Calu3 (cell line): ENCODE measurements at places on chromosomes 3 and 15. TPM values are rescaled to one million over a fixed set of nuclear protein-coding genes. Genes with fewer than 3 reads are reported as not detected.

Gene CRABP1
- total RNA-seq: 0.51 TPM in 1 of 2 replicates, not detected in the other

GRCh38 chr3:45884368-45885201, 1.8 kb upstream of the CCR9 start:
- no peak for DNase-seq

DNA sequence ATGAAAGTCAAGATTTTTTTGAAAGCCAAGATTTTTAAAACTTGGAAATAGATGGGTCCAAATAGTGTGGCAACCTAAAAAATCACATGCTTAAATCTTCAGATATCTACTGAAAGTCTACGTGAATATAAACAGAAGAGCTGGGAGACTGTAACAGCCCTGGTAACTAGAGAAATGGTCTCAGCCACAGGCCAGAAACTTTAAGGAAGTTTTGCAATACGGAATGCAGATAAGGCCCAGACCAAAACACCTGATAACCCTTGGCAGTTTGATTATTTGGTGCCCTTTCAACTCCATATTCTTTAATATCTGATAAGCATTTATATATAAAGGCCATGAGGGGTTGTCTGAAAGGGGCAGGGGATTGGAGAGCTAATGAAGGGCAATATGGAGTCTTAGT, 537.3 kb upstream of the TGFBR2 start:
- no peak for DNase-seq

Gene BRK1
- 120 and 126 TPM in 2 replicates for total RNA-seq

Gene ZPLD1
- total RNA-seq: 0.64 and 1.2 TPM in 2 replicates

Gene EMC7
- 30.5 and 34.3 TPM in 2 replicates for total RNA-seq

- no peak for DNase-seq
Measured at GRCh38 chr15:58268746-58269267, 130.6 kb downstream of the AQP9 start.

Gene ACAD11
- 14.6 and 16.3 TPM in 2 replicates for total RNA-seq

DNA sequence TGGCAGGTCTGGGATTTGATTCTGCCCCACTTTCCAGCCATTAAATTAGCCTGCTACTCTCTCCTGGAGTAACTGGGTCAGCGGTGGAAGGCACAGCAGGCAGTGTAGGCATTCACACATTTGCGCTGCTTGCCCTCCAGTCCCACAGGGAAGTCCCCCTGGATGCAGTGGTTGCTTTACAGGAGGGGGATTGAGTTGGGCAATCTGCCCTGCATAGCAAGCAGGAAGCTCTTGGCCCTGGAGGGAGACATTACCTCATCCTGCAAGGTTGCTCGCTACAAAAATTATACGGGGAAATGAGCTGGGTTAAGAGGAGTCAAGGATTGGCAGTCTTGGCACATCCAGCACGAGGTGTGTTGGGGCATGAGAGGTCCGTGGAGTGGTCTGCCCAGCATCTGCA, 14.8 kb downstream of the MCM2 start:
- no peak for DNase-seq

DNA sequence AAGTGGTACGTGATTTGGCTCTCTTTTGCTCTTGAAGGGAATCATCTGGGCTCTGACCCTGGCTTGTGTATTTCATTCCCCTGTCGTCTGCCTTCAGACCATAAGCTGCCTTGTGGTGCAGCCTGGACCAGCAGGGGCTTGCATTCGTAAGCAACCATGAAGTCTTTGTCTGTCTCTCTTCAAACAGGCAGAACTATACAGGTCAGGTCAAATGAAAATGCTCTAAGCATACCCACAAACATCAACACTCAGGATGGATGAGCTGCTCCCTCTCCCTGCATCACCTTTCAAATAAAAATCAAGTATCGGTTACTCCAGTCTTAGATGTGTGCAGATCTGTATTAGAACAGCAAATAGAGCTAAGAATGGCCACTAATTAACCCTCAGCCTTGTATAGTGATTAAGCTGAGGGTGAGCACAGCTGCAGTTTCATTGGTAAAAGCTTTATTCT, 268.6 kb upstream of the UBE2E1 start:
- no peak for DNase-seq

Gene EPHB1
- 0.73 and 0.81 TPM in 2 replicates for total RNA-seq

Gene TMEM212
- total RNA-seq: not detected in 2 replicates

DNA sequence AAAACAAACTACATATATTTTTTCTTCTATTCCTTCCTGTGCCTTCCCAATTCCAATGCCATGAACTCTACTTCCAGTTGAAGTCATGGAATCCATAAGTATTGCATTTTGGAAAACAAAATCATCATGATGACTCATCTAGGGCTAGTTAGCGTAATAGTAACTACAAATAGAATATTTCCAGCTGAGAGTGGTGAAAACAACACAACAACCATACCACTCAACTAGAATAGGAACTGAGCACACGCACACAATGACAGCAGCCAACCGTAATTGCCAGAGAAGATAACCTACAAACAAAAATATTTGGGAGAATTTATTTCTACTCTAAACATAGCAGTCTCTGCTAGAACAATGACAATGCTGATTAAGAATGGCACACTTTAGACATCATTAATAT, 225.9 kb downstream of the FGF12 start:
- DNase-seq: no peak

Gene NUP210
- total RNA-seq: 59.8 and 76.9 TPM in 2 replicates

Gene SRGAP3
- total RNA-seq: 8.2 and 9.7 TPM in 2 replicates

Gene BSN
- total RNA-seq: 0.71 and 0.92 TPM in 2 replicates

Gene CCDC39
- total RNA-seq: not detected in 2 replicates

Gene ATP13A5
- total RNA-seq: 0.66 TPM in 1 of 2 replicates, not detected in the other

- DNase-seq: no peak
Measured at GRCh38 chr15:35911052-35911777, 365.2 kb upstream of the DPH6 start.

Gene NPAP1
- total RNA-seq: not detected in 2 replicates

DNA sequence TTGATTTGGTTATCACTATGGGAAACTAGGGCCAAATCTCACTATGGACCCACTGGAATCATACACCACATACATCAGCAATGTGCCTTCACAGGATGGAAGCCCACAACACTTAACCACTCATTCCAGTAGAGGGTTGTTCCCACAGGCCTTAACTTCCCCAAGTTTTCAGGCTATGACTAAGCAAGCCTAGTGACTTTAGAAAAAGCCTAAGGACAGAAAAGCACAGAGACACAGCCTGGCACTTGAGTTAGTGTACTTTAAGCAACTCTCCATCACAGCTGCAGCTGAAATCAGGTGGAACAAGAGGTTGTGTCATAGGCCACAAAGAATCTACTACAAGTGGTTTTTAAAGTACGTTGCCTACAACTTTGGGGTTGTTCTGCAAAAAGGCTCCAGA, 128.7 kb downstream of the LRRN1 start:
- no peak for DNase-seq
